ENCODE measurements at places on chromosomes 2 and 18.

DNA sequence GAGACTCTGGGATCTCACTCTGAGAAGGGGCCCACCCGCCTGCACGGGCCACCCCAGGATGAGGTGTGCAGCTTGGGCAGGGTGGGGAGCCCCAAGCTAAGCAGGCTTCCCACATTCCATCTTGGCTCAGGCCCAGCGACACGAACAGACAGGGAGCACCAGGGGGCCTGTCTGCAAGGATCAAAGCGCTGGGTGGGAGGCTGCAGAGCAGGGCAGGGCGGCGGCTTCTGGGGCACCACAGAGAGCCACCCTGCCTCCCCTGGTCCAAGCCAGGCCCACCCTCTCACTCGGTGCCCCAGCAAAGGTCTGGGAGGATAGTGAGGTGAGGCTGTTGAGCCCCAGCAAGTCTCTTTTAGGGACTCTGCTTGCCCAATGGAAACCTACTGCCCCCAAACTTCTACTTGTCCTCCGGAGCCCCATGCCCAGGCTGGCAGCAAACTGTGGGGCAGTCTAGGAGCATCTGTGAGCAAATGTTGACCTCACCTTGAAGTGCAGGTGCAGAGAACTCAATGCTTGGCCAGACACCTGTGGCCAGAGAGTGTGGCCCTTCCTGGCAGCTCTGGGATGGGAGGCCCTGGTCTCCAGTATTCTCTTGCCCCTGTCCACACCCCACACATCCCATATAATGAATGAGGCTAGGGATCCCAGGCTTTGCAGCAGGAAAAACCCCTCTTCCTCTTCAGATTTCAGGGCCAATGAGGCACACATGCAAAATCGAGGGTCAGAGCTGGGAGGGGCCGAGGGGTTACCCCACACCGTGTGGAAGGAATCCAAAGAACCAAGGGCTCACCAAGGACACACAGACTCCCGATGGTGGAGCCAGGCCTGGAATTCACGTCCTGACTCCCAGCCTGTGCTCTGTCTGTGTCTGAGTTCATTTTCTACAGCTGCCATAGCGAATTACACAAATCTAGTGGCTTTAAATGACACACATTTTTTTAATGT is 18.8 kb upstream of the GLI2 start:
- no peak for DNase-seq

DNA sequence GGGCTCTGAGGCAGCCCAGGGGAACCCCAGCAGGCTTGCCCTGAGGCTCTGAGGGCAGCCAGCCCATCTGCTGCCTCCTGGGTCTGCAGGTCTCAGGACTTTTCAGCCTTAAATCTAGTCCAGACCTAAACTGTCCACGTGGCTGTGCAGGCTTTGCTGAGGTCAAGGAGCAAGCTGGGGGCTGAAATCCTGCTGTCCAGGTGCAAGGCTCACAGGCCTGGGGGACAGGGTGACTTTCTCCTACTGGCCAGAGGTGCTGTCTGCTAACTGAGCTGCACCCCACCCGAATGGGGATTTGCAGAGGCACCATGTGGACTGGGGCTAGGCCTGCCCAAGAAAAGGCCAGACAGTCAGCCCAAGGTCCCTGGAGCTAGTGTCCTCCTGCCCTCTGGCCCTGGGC is 32.1 kb downstream of the SDC1 start:
- no peak for DNase-seq

DNA sequence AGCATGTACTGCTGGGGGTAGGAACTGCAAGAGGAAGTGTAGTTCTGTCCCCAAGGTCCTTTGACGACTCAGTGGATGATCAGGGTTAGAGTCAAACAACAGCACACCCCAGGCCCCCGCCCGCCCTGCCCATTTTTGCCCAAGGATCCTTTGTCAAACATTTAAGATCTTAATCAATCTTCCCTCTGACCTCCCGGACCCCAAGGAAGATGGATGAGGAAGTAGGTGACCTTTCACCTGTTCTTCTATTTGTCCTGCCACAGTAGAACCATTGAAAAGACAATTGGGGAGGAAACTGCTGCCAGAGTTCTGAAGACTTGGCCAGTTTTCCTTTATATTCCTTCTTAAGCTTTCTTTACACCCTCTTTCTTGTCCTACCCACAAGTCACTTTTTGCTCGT is 12.1 kb downstream of the EPHA4 start:
- no peak for DNase-seq

- DNase-seq: peak; percentile 1
Measured at GRCh38 chr2:22904126-22904684, 480.8 kb upstream of the KLHL29 start.

DNA sequence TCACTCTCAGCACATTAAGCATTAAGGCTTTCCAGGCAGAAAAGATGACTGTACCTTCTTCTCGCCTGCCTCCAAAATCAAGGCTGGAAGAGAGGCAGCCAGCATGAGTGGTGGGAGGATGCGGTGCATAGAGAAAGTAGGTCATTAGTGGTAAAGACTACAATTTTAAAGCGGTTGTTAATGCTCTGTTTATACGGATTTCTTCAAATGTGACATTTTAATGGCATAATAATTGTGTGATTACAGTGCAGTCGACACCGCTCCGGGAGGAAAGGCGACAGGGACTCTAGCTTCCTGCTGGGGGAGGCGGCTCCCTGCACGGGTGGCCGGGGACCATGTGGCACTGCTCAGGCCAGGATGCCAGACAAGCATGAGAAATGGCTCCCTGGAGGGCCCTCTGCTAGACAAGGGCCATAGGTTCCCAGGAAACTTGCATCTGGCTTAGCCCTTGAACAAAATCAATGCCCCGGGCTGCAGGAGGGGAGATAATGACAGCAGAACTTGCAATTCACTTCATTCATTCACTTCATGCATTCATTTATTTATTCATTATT is 129.6 kb downstream of the GALNT14 start:
- no peak for DNase-seq

GRCh38 chr18:10239103-10239502 is 215.3 kb upstream of the APCDD1 start:
- no peak for DNase-seq

GRCh38 chr2:213688133-213688532 is 403.9 kb downstream of the SPAG16 start:
- no peak for DNase-seq

DNA sequence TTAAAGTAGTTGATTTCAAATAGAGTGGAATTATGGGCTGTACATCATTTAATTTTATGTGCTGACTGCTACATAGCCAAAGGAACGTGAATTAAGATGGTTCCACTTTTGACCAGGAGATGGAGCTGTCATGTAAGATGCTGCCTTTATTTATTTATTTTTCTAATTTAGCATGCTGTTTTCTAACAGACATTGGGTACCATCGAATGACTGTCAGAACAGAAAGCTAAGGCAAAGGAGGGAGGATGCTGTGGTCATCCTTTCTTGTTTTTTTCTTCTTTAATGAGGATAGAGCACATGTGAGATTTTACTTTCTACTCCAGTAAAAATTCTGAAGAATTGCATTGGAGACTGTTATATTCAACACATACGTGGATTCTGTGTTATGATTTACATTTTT is at the start of gene SCN2A:
TSS of gene SCN2A (plus strand) at position 185 of the 400 bp plus-strand sequence. CDS start 56,410 bp downstream, outside the sequence.
- no peak for DNase-seq

GRCh38 chr2:172089633-172090032 is 4.3 kb downstream of the DLX1 start:
- no peak for DNase-seq

- no peak for DNase-seq
Measured at GRCh38 chr2:73970850-73971471, 13.7 kb upstream of the TET3 start.

GRCh38 chr2:237455764-237456163 is 31.3 kb upstream of the MLPH start:
- no peak for DNase-seq

DNA sequence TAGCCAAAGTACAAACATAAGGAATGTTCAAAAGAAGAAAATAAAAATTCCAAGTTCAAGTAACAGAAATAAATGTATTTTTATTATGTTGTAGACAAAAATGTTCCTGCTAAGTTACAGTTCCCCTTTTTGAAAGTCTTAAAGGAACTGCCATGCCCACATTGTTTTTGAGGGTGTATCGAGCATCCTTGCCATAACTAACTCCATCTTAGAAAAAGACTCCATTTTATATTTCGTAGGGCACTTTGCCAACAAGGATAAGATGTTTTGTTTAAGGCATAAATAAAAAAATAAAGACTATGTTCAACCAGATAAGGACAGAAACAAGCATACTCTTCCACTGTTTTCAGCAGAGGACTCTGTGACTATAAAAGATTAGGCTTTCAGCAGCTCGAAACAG is 67.3 kb downstream of the TMEM237 start:
- no peak for DNase-seq

GRCh38 chr2:10909050-10909995 is 2.4 kb upstream of the KCNF1 start:
- no peak for DNase-seq
